ENCODE measurements at places on chromosomes 12 and 14.
A peak's percentile ranks its signal among the peaks of the same experiment; 100 is the strongest.

DNA sequence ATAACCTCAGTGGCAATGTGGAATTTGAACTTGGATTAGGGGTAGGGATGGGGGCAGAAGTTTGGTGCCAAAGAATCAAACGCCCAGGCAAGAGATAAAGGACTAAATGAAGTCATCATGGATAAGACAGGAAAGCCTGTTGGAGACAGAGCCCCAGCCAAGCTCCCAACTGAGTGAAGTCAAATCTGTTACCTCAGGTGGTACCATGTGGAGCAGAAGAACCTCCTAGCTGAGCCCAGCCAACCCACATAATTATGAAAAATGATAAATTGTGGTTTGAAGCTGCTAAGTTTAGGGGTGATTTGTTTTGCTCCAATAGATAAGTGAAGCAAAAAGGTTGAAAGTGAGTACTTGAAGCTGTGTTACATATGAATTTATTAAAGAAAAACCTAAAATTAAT lies 66.1 kb downstream of the SMOC1 start:
- no peak for DNase-seq

- DNase-seq = no peak
These were observed 53.4 kb upstream of the AMN start for GRCh38 chr14:102868956-102869547.

DNA sequence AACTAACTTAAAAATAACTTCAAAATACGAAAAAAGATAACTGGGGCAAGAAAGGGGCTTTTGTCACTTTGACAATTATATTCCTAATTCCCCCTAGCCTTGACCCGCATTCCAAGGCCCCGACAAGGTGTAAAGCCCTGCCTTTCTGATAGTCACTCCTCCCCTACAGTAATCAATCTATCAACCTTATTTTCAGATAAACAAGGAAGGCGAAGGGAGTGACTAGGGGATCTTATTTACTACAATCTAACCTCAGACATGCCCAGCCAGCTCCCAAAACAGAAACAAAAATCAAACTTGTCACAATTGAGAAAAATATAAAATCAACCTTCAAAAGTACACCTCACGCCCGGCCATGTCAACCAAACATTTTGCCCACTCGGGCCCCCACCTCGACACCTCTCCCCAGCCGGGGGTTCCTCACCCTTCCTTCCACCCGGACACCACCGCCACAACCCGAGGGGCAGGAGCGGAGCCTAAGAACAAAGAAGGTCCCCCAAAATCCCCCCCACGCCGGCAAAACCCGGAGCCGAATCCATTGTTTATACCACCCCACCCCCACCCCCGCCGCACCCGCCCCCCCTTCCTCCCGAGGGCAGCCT lies 562 bp downstream of the ZFYVE1 start:
- no peak for DNase-seq

- DNase-seq = no peak
These were observed 25.0 kb upstream of the HSPB8 start for GRCh38 chr12:119153477-119154434.

- no peak for DNase-seq
These were observed 8.9 kb upstream of the MSRB3 start for GRCh38 chr12:65269603-65270002.

DNA sequence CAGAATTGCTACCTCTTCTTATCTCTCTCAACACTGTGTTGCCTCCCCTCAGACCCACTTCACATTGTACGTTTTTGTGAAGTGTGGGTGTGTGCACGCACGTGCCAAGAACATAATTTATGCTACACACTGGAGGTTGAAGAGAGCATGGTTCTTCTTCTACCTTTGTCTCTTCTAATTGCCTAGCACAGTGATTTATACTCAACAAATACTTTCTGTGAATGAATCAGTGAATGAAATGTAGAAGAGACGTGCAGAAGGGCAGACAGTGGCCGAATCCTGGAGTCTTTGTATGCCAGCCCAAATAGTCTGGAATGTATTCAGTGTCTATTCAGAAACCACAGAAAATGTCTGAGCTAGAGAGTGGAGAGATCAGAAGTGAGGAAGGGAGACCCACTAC lies 4.6 kb upstream of the SAMD4A start:
- DNase-seq = no peak

- DNase-seq = no peak
These were observed 7.7 kb downstream of the DAZAP2 start for GRCh38 chr12:51246254-51246853.

- no peak for DNase-seq
These were observed 9.3 kb downstream of the EVL start for GRCh38 chr14:100074431-100075100.

DNA sequence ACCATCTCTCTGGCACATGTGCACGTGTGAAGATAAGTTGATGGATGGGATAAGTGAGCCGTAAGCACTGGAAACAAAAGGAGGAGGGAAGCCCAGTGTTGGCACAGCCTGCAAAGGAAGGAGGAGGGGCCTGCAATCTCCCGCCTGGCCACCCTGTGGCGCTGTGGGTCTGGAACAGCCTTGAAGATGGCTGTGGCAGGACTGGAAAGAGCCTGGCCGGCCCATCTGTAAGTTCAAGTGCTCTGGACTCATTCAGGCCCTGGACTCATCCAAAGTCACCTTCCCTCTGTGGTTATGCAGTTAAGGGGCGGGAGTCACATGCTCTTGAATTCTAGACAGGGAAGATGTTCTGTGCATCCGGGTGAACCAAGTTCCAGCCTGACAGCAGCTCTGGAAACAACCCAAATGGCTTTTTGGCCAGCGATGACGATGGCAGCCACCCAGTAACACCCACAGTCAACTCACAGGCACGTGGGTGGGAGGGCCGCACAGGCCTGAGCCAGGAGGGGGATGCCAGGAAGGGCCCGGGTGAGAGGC lies 50.4 kb downstream of the CHGA start:
- DNase-seq = no peak

DNA sequence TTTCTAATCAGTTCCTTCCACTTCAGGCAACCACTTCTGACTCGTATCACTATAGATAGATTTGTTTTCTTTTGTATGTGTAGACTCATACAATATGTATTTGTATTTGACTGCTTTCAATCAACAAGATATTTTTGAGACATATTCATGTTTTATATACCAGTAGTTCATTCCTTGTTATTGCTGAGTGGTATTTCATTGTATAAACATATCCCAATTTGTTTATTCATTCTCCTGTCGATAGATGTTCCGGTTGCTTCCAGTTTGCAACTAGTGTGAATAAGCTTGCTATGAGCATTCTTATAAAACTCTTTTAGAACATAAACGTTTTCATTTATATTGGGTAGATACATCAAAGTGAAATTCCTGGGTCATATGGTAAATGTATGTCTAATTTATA lies 119.2 kb downstream of the FIGNL2 start:
- no peak for DNase-seq

GRCh38 chr14:97411938-97412612 lies 614.9 kb downstream of the VRK1 start:
- no peak for DNase-seq

DNA sequence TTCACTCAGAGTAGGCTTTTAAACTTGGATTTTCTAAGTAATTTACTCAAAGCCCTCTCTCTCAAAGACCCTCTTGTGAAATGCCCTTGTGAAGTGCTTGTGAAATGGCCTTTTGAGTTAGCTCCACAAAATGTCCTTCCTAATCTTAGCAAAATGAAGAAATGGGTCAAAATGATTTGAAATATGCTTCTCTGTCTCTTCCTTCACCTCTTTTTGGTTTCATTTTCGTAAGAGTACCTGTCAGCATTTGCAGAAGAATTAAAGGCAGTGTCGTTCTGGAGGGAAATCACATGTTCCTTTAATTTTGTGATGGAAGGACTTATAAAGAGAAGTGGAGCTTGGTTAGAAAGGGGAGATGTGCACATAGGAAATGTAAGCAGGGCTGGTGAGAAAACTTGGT lies 93.7 kb downstream of the HMGA2 start:
- DNase-seq = no peak

DNA sequence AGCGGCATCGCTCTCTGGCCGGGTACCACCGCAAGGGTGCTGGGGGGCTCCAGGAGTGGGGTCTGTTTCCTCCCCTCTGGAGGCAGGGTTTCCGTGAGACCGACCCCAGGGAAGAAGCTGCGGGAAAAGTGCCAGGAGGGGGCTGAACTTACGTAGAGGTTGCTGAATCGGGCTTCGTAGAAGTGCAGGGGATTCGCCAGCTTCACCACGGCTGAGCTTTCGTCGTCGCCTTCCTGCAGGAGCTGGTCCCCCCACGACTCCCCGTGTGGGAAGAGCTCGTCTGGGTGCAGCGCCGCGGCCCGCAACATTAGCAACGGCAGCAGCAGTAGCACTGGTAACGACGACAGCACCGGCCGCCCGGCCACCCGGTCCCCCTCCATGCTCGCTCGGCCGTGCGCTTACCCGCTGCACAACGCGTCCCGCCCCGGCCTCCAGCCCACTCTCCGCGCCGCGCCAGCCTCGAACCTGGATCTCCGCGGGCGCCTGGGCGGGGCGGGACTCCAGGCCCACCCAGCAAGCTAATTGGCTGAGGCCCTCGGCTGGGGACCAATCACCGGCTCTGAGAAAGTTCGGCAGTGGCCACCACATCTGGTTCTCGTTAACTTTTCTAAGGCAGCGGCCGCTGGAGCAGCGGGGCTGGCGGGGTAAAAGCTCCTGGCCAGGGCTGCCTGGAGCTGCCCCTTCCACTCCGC lies at the start of gene NID2:
TSS of gene NID2 (minus strand) at position 445 of the 692 bp plus-strand sequence. CDS start at position 380, 65 bp downstream.
- peak; percentile 11 for DNase-seq

GRCh38 chr14:74888164-74889158 lies 6.7 kb downstream of the DLST start:
- no peak for DNase-seq

GRCh38 chr12:63961048-63961447 lies 116.5 kb downstream of the SRGAP1 start:
- DNase-seq = no peak

GRCh38 chr14:55580470-55581341 lies 699 bp downstream of the KTN1 start:
- DNase-seq = peak; percentile 51

DNA sequence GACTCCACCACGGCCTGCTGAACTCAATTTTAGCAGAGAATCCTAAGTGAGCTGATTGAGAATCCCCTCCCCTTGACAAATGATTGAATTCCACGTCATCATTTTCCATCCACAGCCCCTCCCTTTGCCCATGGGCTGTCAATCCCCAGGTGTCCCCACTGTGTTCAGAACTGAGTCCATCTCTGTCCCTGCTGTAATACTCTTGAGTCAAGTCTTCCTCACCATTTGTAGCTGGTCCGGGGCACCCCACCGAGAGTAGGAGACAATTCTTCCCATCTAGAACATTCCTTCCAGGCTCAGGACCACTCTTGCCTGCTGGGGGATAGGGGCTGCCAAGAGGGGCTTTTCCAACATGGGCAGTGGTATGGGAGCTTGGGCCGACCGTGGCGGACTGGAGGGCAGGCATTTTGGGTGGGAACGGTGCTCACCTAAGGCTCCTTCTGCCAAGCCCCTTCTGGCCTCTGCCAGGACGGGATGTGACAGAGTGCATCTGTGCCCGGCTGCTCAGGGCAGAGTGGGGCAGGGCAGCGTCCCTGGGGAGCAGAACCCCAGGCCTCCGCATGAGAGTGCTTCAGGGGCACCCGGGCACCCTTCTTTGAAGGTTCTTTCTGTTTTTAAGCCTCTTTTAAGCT lies 218.1 kb upstream of the RTL1 start:
- DNase-seq = no peak

- no peak for DNase-seq
These were observed 153.8 kb downstream of the PELI2 start for GRCh38 chr14:56271970-56272369.

GRCh38 chr14:92783813-92784431 lies 10.2 kb upstream of the GOLGA5 start:
- DNase-seq = no peak

Data from effector CD4-positive, alpha-beta T cell (primary cell).